Endothelial cell of umbilical vein (primary cell): ENCODE measurements at places on chromosomes 1 and 21.

- DNase-seq, result no peak
Observed at GRCh38 chr1:147586414-147586813, 45.1 kb downstream of the BCL9 start.

GRCh38 chr1:205915354-205915990, 27.8 kb downstream of the SLC26A9 start:
- DNase-seq, result no peak

DNA sequence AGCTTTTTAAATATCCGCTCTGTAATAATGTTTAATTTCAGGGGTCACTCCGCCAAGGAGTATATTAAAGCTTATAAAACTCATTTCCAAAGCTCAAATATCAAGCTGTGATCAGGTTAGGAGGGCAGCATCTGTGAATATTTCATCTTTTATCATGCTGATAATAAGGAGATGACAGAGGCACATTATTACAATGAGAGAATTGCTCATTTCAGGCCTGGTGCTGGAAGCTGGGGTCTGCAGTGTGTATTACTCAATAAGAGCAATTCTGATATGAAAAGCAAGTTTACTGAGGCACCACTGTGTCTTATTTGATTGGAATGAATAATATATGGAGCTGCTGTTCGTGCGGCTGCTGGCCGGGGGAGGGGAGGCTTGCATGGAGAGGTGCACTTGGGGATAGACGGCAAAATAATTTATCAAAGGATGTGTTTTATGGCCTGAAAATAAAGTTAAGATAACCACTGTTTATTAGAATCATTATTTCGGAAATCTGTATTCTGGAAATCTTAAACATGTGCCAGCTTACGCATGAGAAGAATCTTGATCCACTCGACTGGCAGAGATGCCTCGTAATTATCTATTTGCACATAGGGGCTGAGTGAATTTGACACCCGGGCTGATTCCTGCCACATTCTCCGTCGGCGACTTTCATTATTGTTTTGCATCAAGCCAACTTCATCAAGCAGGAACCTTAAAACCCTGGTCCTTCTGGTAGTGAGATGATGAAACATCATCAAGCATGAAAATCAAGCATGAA, 173.2 kb downstream of the RRAGC start:
- no peak for DNase-seq

- DNase-seq, result peak; percentile 25
Observed at GRCh38 chr1:232793944-232794343, 11.3 kb upstream of the MAP10 start.

GRCh38 chr1:116168277-116169032, 57.3 kb downstream of the MAB21L3 start:
- peak; percentile 53 for DNase-seq

DNA sequence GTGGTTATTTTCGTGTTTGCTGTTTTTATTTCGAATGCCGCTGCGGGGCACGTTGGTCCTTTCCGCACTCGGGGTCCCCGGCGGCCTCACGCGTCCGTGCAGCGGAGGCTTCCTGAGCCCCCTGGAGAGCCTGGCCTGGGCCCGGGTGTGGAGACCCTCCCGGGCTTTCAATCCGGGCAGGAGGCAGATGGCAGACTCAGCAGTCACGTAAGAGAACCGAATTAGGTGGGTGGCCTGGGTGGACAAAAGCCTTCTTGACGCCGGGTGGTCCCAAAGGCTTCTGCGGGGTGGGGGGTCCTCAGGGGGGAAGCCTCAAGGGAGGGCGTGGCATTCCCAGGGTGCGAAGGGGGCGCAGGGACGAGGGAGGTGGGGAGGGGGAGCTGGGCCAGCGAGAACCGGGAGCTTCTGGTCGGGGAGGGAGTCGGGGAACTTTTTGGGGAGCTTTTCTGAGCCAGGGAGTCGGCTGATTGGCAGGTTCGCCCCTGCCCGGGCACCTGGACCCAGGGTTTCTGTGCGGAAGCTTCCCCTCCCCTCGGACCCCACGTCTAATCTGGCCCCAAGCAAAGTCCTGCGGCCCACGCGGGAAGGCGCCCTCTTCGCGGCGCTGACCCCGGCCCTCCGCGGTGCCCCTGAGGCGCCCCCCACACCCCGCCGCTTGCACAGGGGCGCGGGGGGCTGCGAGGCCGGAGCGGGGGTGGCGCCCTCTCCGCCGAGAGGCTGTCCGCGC, 1.3 kb upstream of the HES4 start:
- DNase-seq, result no peak

DNA sequence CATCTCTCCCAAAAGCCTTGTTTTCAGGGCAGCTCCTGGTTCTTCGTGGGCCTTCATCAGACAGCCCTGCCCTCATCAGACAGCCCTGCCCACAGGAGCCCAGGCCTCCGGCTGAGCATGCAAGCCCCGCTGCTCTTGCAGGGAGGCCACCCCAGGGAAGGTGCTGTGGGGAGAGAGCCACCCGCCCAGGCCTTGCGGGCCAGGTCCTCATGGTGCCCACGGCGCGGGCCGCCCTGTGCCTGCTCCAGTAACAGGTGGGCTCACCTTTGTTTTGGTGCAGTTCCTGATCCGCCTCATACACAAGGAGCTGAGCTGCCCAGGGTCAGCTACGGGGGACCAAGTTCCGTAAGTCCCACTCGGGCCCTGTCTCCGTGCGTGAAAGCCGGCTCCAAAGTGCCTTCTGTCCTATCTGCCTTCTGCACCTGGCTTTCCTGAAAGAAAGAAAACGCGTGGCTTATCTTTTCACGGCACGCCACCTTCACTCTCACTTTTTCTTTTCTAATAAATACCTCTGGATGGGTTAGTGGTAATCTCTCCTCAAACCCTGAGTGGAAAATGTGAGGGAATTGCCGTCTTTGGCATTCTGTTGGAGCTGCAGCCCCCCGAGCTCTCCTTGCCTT, 65.9 kb downstream of the SLC37A1 start:
- no peak for DNase-seq

GRCh38 chr1:113136476-113136875, 63.5 kb downstream of the LRIG2 start:
- no peak for DNase-seq

- DNase-seq, result no peak
Observed at GRCh38 chr1:113286156-113286555, 104.2 kb upstream of the MAGI3 start.
